ENCODE measurements at places on chromosomes 6 and 20.

- no peak for DNase-seq
These were observed 20.6 kb downstream of the MYH7B start for GRCh38 chr20:34976286-34976685.

DNA sequence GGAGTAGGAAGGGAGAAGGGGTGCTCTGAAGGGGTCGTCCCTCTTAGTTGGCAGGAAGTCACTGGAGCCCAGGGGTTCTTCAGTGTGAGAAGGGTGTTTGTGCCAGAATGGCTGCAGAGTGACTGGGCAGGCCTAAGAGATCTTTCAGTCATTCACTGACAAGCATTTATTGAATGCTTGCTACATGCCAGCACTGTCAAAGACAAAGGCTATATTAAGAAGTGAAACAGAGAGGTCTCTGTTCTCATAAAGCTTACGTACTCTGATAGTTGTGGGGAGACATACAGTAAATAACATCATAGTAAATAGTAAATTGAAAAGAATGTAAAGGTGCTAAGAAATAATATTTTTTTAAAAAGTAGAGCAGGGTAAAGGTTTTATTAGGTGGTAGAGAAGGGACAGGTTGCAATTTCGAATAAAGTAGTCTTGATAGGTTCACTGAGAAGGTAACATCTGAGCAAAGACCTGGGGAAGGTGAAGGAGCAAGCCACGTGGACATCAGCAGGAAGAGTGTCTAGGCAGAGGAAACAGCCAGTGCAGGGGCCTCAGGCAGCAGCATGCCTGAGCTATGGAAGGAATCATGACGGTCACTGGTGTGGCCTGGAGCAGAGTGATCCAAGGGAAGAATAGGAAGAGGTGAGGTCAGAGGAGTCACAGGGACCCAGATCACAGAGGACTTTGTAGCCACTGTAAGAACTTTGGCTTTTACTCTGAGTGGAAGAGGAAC is 36.3 kb upstream of the RNF8 start:
- no peak for DNase-seq

DNA sequence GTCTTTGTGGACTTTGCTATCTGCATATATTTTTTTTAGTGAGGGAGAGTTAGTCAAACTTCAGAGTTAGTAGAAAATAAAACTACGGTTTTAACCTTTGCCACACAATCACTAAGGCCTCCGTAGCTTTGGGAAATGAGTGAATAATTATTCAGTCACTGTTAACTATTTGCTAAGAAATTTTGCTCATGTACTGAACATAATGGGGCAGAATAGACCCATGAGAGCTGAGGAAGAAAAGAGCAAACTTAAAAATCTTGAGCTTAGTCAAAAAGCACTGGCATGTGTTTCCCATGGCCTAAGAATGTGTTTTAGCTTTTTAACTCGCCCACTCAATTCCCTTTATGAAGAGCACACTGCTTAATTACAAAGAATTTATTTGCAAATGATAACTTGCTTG is 60.4 kb upstream of the SUPT3H start:
- DNase-seq, result no peak

- no peak for DNase-seq
These were observed 103.3 kb downstream of the ARHGAP18 start for GRCh38 chr6:129606664-129607063.

- DNase-seq, result no peak
These were observed 62.6 kb downstream of the RIN2 start for GRCh38 chr20:19820555-19821211.

GRCh38 chr6:21157186-21157929 is 436.2 kb upstream of the SOX4 start:
- no peak for DNase-seq

GRCh38 chr20:38072898-38073297 is 39.4 kb downstream of the RPRD1B start:
- no peak for DNase-seq

Data from T-cell (primary cell).